ENCODE measurements at places on chromosomes 12 and 14. TPM values are rescaled to one million over a fixed set of nuclear protein-coding genes. Genes with fewer than 3 reads are reported as not detected.

The VRTN gene
- total RNA-seq: not detected

The PGF gene
- total RNA-seq: 13.2 TPM

The MYO1A gene
- 0.71 TPM for total RNA-seq

- DNase-seq: no peak
Measured at GRCh38 chr14:101916816-101917412, 47.5 kb upstream of the DYNC1H1 start.

GRCh38 chr12:122917507-122918121 lies 21.7 kb upstream of the VPS37B start:
- DNase-seq: peak; percentile 66

DNA sequence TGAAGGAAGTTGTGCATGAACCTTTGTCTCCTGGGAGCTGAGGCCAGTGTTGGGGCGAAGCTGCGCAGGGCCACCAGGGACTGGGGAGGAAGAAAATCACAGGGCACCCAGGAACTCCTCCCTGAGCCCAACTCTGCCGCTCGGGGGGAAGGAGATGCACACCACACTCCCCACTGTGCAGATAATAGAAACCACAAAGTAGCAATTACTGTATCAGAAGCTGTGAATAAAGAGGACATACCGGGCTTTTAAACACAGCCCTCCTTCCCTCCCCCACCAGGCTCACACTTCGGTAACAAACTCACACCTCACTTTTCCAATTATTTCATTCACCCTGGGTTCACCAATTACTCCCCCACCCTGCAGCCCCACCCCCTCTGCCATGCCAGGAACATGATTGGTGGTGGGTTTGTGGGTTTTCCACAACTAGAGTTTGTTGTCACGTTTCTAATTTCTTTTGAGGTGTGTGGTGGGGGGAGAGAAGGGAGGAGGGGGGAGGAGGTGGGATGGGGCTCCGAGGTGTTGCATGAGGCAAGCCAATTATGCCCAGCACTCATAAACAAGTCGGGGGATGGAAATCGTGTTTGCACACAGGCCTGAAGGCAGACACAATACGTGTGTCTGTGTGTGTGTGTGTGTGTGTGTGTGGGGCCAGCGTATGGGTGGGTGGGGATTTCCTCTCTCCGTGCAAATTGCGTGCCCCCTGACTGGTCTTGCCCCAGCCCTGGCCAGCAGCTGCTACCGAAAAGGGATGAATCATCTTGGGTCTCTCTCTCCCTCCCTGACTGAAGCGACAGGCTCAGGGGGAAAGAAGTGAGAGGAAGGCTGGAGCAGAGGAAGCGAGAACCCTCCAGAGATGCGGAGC lies 103.3 kb downstream of the RBM19 start:
- DNase-seq: no peak

GRCh38 chr14:64387232-64387781 lies 846 bp upstream of the MTHFD1 start:
- DNase-seq: no peak

DNA sequence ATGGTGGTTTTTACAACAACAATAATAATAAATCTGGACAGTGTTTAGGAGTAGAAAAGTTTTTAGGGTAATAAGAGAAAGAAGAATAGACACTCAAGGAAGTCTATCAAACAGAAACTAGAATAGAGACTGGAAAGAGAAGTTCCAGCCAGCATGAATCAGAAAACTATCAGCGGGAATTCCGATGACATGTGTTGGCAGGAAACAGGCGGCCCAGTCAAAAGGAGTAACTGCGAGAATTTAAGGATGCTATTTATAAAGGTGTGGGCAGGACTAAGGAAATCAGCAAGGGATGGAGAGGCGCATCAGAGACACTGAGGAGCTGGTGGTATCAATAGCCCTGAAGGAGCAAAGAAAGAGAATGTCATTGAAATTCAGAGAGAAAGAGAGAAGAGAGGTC lies 89.9 kb downstream of the TBX5 start:
- DNase-seq: no peak

DNA sequence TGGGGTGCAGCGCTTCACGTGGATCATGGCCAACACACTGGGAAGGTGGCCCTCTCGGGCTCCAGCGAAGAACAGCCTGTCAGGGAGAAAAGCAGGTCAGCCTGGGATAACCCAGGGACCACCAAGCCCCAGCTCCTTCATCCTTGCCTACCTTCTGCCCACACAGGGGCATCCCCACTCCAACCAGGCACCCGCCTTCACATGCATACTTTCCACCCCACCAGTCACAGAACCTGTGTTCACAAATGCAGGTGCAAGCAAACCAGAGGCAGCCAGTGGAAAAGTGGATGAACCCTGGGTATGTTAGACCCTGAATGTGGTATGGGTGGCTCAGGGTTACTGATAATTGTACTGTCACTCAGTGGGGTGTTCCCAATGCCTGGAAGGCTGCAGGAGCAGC lies 12.4 kb upstream of the CEBPE start:
- DNase-seq: no peak

DNA sequence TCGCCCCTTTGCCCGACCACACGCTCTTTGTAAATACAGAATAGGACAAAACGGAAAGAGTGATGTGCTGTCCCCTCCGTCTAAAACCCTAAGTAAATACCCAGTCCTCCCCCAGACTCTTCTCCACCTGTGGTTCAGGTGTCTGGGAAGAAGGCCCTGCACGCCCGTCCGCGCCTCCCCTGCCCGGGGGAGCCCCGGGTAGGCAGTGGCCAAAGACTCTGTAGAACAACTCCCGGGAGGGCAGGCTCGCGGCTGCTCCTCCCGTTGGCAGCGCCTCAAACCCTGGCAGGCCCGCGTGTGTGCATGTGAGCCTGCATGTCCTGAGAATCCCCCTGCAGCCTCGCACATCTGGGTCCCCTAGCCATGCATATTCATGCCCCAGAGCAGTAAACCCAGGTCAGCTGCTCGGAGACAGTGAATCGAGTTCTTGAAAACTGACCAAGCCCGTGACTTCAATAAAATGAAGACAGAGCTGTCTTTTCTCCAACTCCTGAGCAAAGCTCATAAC lies 165.8 kb downstream of the MON2 start:
- peak; percentile 79 for DNase-seq

- no peak for DNase-seq
Measured at GRCh38 chr12:46900734-46901463, 75.1 kb upstream of the SLC38A4 start.

DNA sequence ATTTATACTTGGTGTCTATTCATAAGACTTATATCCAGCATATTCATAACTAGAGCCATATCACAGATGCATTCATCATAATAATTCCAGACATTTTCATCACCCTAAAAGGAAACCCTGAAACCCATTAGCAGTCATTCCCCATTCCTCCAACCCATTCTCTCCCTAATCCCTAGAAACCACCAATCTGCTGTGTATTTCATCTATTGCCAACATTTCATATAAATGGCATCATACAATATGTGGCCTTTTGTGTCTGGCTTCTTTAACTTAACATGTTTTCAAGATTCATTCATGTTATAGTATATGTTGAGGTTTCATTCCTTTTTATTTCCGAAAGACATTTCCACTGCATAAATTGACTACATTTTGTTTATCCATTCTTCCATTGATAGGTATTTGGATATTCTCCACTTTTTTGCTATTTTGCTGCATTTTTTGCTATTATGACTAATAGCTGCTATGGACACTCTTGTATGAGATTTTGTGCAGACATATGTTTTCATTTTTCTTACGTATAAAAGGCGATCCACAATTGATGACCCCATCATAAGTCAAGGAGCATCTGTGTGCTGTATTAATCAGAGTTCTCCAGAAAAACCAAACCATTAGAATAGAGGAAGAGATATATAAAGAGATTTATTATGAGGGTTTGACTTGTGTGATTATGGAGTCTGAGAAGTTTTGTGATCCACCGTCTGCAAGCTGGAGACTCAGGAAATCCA lies 5.1 kb upstream of the OAS2 start:
- no peak for DNase-seq

DNA sequence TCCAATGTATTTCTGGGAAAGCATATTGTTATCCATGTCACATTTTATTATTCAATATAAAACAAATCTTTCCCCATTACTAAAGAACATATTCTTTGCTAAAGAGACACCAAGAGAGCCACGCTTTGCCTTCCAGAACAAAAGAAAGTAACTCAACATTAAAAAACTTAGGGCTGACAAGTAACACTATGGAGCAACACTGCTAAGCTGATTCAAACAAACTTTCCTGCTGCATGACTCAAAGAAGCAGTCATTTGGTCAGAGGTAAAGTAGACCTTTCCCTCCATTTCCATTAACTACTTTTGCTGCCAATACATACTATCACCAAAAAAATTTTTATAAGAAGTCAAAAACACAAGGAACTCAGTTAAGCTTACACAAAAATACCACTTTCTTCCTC lies 83.0 kb downstream of the DENND5B start:
- no peak for DNase-seq

DNA sequence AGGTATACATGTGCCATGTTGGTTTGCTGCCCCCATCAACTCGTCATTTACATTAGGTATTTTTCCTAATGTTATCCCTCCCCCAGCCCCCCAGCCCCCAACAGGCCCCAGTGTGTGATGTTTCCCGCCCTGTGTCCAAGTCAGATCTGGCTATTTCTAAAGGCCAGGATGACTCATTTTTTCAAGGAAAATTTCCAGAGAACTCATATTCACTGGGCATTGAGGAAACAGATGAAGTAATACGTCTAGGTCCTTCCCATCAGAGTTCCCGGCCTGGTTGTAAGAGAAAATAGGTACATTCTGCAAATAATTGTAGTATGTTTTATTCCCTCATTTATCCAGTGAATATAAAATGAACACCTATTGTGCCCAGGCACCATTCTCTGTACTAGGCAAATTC lies 345.2 kb downstream of the BCL11B start:
- DNase-seq: peak; percentile 4

DNA sequence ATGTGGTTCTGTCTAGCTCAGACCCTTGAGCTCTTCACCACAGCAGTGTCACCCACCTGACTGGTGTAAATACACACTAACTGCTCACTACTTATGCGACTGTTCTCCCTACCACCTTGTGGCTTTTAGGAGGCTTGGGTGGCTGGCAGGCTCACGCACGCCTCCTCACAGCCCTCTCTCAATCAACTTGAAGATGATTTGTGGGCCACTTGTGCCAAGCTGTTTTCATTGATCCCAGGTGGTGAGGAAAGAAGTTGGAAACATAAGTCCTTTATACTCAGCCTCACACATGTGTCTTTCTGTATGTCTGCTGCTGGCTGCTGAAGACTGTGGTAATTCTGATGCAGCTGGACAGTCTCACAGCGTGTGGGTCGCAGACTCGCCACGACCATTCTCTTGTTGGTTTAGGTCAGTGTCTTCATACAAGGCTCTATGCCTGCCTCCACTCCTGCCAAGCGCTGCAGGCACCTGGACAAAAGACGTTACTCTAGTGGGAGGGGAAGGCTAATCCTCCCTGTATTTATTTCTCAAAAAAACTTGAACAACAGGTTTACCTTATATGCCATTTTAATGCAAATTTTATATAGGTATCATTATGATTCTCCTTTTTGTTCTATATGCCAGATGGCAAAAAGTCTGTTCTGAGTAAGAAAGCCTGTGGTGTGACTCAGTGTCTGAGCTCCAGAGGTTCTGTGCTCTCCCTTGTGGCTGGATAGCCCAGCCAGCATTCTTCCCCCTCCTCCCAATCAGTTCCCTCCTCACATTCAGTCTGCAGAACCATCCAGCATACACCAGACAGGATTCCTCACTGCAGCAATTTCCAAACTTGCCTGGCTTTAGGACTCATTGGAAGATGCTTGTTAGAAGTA lies 115.6 kb downstream of the DIP2B start:
- DNase-seq: no peak

- no peak for DNase-seq
Measured at GRCh38 chr12:49643961-49644619, 20.7 kb downstream of the PRPF40B start.
